ENCODE measurements at places on chromosomes 7 and 10.

- DNase-seq: no peak
These were observed 34.0 kb upstream of the DLD start for GRCh38 chr7:107856806-107857540.

GRCh38 chr10:12027539-12027938 is 15.1 kb downstream of the UPF2 start:
- DNase-seq: no peak

- no peak for DNase-seq
These were observed 6.7 kb upstream of the ZNF467 start for GRCh38 chr7:149780056-149780455.

- no peak for DNase-seq
These were observed 336.8 kb downstream of the LRRTM3 start for GRCh38 chr10:67262675-67263074.

DNA sequence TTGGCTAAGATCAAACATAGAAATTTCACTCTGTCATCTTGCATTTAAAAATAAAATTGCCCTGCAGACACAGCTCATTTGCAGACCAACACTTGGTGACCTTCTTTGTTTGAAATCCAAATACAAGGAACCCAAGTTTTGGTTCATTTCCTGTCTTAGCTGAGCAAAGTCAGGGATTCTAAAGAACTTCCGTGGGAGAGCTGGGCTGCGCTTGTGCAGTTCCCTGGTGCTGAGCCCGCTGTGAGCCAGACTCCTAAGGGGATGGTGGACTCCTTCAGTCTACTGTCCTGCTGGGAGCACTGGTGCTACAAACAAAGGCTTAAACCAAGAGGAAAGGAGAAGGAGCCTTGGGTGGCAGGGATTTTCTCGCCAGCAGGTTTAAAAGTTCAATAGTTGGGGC is 60.0 kb downstream of the MYOF start:
- DNase-seq: no peak

Measured in stimulated activated CD4-positive, alpha-beta T cell treated with anti-CD3 and anti-CD28 coated beads, Interleukin-2, amount 100 ng/mL, for 4 hours (primary cell).